ENCODE measurements at places on chromosomes 3 and 15.

DNA sequence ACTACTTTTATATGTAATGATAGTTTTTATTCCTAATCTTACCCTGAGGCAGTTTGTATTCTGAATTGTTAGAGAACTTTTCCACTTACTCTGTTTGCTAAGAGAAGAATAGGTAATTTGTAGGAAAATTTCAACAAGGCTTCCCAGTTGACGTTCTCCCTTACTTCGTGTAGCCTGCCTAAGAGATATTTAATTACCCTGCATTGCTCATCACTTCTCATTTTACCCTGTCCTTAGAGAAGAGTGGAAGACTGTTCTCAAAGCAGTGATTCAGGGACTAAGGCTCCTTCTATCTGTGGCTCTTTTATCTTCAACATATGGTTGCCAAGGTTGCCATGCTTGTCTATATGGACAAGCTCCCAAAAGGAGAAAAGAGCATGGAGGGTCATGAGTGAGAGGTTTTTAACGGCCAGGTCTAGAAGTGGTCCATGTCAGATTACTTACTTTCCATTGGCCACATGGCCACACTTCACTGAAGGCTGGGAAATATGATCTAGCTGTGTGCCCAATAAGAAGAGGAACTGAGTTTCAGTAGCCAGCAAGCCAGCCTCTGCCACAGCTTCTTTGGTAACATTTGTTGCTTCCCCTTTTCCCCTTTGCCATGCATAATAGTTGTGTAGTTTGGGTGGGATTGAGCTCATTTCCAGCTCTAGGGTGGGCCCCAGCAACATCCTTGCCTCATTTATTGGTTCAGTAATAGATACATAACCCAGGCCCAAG, 22.1 kb downstream of the PDE8A start:
- no peak for DNase-seq

GRCh38 chr3:143510601-143511000, 337.7 kb downstream of the SLC9A9 start:
- DNase-seq, result no peak

DNA sequence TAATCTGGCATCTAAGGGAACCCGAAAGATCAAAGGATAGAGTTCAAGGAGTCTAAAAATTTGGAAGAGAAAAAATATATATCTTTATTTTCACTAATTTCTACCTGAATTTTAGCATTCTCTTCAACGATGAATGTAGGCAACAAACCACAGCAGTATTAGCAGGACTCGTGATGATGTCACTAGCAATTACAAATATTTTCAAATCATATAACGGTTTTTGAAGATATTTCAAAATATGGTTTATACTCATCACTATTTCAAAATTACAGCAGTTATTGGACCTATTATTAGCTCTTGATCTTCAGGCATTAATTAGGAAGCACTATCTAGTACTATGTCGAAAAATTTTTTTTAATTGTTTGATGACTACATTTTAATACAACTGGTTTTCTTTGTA, 27.0 kb upstream of the ANKDD1A start:
- no peak for DNase-seq

GRCh38 chr3:43104660-43105595, 951 bp downstream of the POMGNT2 start:
- peak; percentile 64 for DNase-seq

- no peak for DNase-seq
Measured at GRCh38 chr15:28085489-28086174, 13.5 kb downstream of the OCA2 start.
